ENCODE measurements at places on chromosomes 7 and 10.

DNA sequence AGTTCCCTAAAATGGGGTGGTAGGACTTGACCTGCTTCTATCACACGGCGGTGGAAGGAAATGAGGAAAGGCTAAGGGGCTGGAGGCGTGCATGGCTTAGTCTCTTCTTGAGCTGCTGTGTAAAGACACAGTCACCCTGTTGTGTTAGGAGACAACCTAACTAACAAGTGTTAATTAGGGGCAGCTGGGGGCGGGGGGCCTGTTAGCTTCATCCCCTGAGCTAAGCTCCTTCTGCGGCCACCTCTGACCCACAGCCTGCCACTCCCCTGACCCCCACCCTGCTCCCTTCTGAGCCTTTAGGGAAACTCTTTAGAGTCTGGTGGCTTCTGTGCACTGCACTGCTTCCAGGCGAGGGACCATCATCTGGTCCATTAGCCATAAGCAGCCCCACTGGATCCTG lies 28.0 kb downstream of the COL17A1 start:
- no peak for DNase-seq

- no peak for DNase-seq
Measured at GRCh38 chr10:44986179-44986578, 7.6 kb upstream of the DEPP1 start.

DNA sequence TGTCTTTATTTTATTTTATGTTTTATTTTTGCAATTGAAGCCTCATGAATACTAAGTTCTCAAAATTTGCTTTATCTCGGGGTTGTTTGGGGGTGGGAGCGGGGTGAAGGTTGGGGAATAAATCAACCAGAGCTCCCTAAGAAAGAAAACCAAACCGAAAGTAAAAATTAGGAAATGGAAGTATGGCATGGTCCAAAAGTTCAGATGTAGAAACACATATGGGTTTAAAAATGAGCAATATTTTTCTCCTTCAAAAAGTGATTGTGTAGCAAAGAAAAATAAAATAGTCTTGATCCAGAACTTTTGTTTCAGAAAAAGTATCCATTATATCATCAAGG lies 177.4 kb upstream of the PLXDC2 start:
- no peak for DNase-seq

DNA sequence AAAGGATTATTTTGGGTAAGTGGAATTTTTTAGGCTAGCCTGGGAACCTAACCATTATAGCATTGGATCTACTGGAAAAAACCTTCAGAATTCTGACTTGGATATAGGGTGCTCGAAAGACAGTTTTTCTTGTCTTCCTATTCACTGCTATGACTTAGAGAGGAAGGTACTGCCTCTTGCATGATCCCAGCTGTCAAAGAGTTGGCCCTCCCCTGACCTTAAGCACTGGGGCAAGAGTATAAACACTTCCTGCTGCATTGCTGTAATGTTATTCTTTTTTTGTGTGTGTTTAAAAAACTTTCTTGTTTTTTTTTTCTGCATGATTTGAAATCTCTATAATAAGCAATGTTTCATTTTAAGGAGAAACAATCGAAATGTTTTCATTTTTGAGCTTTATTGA lies 113.0 kb downstream of the LRMDA start:
- DNase-seq = no peak

- DNase-seq = no peak
Measured at GRCh38 chr7:133957845-133958244, 169.3 kb upstream of the LRGUK start.

DNA sequence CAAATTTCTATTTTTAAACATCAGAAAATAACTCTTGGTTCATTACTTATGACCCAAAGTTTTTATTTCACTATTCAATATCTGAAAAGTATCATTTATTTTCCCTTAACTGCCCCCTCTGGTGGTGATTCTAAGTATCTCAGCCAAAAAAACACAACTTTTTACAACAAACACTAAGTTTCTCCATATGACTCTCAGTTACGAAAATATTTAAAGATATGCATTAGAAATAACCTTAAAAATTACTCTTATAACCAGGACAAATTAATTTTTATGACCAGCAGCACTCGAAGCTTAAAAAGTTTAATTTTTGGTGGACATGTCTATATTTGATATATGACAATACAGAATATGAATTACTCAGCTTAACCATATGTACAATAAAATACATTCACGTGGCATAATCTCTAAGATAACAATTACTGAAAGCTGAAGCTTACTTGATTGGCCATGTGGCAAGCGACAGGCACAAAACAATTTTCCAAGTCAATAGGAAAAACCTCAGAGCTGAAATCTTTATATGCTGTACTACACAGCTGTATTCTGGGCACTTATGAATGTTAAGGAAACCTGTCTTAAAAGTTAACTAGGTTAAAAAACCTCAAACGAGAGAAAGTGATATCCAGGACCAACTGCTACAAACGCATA lies 2.3 kb downstream of the HNRNPA2B1 start:
- DNase-seq = no peak
